ENCODE measurements at places on chromosomes 2 and 18. TPM values are rescaled to one million over a fixed set of nuclear protein-coding genes. Genes with fewer than 3 reads are reported as not detected.

MERTK gene
- total RNA-seq: 17.3 TPM

GNLY gene
- not detected for total RNA-seq

EFEMP1 gene
- 2,267 TPM for total RNA-seq

SLC14A1 gene
- 0.09 TPM for total RNA-seq

CCDC68 gene
- total RNA-seq: 5.9 TPM

PARD6G gene
- total RNA-seq: 0.75 TPM

KIF5C gene
- total RNA-seq: 0.09 TPM

PLCL1 gene
- total RNA-seq: 3.8 TPM

TEKT4 gene
- total RNA-seq: not detected

DQX1 gene
- total RNA-seq: 0.09 TPM

ASAP2 gene
- 61.9 TPM for total RNA-seq

MYOM1 gene
- total RNA-seq: 0.18 TPM

ARHGEF33 gene
- 0.38 TPM for total RNA-seq

MAP4K3 gene
- 20.3 TPM for total RNA-seq

SKOR2 gene
- not detected for total RNA-seq

TBR1 gene
- total RNA-seq: under 0.01 TPM

RRM2 gene
- 17.1 TPM for total RNA-seq

TFPI gene
- 294 TPM for total RNA-seq

FABP1 gene
- not detected for total RNA-seq

CDCA7 gene
- 5.7 TPM for total RNA-seq

CYS1 gene
- 0.19 TPM for total RNA-seq

POTEI gene
- 0.09 TPM for total RNA-seq

WDR35 gene
- total RNA-seq: 11.5 TPM

UGT1A10 gene
- not detected for total RNA-seq

POMC gene
- 0.66 TPM for total RNA-seq

Measured in endothelial cell of coronary artery (primary cell).